Left lung (tissue), 14 donors: ENCODE measurements at places on chromosomes 11 and 22. TPM values are rescaled to one million over a fixed set of nuclear protein-coding genes. Genes with fewer than 3 reads are reported as not detected.

DNA sequence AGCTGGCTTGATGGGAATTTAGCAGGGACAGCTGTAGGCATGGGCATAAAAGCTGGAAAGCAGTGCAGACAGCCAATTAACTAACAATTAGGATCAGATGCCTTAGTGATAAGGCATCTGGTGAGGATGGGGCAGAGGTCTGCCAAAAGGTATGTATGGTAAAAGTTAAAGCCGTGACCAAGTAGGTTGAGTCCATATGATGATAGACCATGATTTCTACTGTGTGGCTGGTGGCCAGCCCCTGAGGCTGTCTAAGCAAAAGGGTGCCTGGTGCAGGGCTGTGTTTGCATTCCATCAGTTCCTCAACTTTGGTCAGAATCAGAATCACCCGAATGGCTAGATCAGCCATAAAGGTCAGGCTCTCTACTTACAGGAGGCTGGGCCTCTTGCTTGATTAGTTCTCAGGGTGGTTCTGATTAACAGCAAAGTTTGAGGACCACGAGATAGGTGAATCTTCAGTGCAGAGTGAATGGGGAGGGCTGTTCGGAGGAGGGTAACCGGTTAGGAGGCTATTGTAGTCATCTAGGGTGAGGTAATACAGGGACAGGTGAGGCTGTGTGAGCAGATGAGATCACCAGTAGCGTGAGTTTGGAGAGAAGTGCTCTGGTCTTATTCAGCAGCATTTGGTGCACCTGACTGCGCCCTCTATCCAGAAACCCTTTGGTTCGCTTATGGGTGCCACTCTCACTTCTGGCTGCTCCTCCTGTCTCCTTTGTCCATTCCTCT lies 27.2 kb downstream of the PPFIBP2 start:
- no peak for DNase-seq

- DNase-seq = no peak
These were observed 215.7 kb upstream of the CTSC start for GRCh38 chr11:88553204-88553603.

GRCh38 chr11:86202013-86202336 lies 42.6 kb upstream of the EED start:
- no peak for DNase-seq

MRGPRE gene
- 0.47 TPM for total RNA-seq

DDX25 gene
- 0.47 TPM for total RNA-seq

OR51E1 gene
- not detected for total RNA-seq
